MV-4-11 (cell line): ENCODE measurements at places on chromosomes 13 and 19.

- no peak for DNase-seq
Measured at GRCh38 chr13:81874253-81874652, 1533.3 kb upstream of the SPRY2 start.

- peak; percentile 94 for DNase-seq
Measured at GRCh38 chr13:41916173-41916954, 44.5 kb downstream of the VWA8 start.

- DNase-seq = peak; percentile 22
Measured at GRCh38 chr13:30607908-30608307, 9.8 kb upstream of the USPL1 start.

GRCh38 chr13:105948143-105948542 is 587.3 kb downstream of the EFNB2 start:
- DNase-seq = no peak

DNA sequence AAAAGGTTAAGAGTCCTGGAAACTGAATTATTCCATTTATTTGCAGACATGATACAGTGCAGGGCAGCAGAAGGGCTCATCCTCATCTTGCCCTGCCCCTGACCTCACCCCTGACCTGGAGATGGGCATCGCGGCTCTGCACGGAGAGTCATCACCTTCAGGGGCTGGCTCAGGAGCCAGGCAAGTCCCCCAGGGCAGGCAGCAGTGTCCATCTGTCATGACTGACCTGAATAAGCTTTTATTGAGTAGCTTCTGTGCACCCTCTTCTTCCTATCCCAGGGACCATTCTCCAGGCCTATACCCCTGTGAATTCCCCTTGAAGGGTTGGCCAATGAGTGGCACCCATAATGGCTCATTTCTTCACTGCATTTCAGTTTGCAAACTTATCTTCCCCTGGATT is 484.2 kb downstream of the ZNF536 start:
- DNase-seq = no peak

GRCh38 chr13:79427265-79427664 is 21.2 kb upstream of the RBM26 start:
- no peak for DNase-seq
